ENCODE measurements at places on chromosomes 1 and 21.
A peak's percentile ranks its signal among the peaks of the same experiment; 100 is the strongest.

DNA sequence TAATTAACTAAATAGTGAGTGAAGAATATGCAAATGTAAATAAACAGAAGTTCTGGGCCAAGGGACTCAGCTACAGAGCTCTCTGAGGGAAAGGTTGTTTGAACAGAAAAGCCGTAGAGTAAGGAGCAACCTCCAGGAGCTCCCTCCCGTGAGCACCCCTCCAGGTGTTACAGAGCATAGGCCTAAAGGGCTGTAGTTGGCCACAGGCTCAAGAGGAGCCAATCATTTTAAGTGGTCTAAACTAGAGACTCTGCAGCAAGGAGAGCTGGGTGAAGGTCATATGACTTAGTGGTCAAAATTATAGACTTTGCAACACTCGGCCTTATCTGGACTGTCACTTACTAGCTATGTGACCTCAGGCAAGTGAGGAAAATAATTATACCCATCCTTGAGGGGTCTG, 19.1 kb upstream of the RXRG start:
- DNase-seq, result no peak

- DNase-seq, result peak; percentile 77
Measured at GRCh38 chr21:44949779-44950198, 10.0 kb downstream of the SLX9 start.

GRCh38 chr1:172069534-172069933, 228.2 kb downstream of the DNM3 start:
- no peak for DNase-seq

DNA sequence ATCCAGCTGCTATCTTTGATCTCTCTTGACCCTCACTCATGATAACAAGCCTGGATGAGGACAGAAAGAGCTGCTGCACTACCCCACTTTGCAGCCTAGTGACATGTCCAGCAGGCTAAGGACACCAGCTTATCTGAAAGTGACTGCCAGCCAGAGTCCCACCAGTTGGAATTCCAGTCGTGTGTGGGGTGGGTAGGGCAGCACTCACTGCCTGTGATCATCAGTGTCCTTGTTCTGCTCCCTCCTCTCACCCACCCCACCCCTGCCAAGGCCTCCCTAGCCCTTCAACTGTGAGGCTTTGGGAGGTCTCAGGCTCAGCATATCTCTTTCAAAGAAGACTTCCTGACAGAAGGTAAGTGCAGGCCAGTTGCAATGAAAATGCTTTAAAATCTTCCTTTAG, 15.5 kb upstream of the NMNAT2 start:
- DNase-seq, result no peak

GRCh38 chr1:4665456-4665855, 11.0 kb downstream of the AJAP1 start:
- DNase-seq, result no peak

DNA sequence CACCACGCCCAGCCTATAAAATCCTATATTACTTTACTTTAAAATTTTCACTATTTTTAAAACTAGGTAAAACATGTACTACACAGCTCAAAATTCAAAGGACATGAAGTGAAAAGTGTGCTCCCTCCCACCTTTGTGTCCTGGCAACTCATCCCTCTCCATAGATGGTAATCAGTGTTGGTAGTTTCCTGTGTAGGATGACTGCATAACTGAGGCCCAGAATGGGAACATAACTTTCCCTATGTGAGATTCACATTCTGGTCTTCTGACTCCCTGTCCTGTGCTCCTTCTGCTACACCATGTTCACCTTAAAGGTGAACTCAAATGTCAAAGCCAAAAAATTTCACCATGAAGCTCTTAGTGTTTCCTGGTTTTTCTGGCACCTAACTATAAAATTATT, 39.3 kb downstream of the XKR8 start:
- no peak for DNase-seq

DNA sequence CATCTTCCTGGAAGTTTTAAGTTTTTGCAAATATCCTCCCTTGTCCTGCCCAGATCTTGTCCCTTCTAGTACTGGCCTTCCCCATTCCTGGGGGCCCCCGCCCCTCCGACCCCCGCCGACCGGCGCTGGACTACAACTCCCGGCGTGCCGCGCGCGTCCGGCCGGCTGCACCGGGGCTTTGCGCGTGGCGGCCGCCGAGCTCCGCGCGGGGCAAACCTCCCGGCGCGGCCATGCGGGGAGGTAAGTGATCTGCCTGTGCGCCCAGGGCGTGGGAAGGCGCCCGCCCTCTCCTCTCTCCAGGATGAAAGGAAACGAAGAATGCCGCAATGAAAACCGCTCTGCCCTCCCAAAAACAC, 3.2 kb upstream of the SAMD13 start:
- DNase-seq, result peak; percentile 40

DNA sequence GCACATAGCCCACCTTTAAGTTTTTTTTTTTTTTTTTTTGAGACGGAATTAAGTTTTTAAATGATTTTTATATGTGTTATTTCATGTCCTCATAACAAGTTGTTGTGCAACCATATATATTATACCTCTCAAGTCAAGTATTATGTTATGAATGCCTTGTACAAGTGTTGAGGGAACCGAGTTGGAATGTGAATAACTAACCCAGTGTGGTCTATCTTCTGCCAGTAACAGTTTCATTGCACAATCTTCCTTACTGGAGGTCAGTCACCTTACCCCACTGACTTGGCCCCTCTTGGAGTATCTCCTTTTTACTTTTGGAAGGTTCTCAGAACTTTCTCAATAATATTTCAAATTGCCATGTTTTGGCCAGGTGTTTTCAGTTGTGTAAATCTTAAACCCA, 201.9 kb downstream of the CACNA1E start:
- DNase-seq, result no peak

DNA sequence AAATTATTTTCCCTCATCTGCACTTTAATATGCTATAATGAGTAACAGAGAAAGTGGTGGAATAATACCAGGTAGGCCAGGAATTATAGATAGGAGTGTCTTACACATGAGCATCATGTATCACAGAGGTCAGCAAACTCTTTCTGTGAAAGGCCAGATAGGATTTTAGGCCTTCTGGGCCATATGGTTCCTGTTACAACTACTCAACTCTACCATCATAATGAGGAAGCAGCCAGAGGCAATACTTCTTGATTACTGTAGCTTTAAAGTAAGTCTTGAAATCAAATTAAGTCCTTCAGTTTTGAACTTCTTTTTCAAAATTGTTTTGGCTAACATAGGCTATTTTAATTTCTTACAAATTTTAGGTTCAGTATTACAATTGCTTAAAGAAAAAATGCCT, 32.1 kb upstream of the IGSF3 start:
- DNase-seq, result no peak

- DNase-seq, result no peak
Measured at GRCh38 chr1:97877307-97877706, 43.5 kb downstream of the DPYD start.

DNA sequence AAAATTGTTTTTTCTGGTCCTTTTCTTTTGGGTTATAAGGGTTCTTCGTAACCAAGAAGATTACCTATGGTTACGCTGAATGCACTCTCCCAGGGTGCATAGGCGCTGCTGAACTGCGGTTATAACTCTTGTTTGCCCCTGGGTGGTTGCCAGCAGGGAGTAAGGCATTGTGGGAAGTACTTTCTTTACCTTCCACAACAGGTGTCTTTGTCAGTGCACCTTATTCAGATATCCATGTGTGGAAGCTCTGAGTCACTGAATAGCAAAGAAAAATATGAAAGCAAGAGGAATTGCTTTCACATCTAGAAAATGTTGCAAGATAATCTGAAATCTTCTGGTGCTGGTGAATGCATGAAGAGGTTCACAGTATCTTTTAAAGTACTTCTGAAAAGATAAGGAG, 124.4 kb upstream of the CACYBP start:
- no peak for DNase-seq

DNA sequence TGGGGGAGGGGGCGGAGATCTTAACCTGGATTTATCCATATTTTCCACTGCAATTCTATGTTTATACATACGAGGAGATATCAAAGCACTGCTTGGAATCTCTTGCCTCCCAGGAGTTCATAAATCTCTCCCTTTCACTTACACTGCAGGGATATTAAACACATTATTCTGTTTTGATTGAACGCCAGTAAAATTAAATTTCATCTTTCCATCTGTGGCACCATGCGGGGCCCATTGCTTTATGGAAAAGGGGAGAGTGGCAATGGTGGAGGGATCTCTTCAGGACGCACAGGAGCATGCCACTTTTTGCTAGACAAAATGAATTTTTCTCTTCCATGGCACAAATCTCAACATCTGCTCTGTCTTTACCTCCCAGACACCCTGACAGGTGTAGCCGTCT, 648.0 kb upstream of the PLXNA2 start:
- DNase-seq, result no peak

DNA sequence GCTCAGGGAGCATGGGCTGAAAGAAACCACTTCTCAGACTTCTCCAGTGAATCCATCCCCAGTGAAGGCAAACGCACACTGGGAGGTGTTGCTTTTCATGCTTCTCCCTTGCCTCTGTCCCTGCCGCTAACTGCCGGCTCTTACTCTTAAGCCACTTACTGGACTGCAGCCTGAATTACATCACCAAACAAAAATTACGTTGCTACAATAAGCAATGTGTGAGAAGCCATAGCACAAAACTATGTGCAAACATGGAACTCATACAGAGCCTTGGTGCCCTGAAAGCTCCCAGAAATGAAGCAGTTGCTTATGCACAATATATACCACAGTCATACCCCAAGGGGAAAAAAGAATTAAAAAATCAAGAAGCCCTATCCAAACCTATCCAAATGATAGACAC, 375.2 kb downstream of the KCNH1 start:
- DNase-seq, result no peak

DNA sequence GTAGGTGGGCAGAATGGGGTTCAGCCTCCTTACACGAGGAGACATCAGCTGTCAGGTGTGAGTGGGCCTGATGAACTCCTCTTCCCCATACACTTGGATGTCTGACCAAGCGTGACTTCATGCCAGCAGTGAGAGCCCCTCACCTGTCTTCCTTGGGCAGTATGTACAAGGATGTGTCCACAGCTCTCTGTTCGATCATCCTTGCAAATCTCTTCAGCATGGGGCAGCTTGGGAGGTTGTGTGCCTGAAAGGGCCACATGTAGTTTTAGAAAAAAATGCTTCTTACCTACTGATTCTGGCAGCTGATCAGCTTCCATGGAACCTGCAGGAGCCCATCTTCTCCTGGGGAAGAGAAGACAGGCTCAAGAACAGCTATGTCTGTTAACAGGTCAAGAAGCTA, 18.0 kb downstream of the ACP6 start:
- DNase-seq, result no peak

GRCh38 chr21:29638761-29639327, 301.0 kb downstream of the GRIK1 start:
- no peak for DNase-seq

DNA sequence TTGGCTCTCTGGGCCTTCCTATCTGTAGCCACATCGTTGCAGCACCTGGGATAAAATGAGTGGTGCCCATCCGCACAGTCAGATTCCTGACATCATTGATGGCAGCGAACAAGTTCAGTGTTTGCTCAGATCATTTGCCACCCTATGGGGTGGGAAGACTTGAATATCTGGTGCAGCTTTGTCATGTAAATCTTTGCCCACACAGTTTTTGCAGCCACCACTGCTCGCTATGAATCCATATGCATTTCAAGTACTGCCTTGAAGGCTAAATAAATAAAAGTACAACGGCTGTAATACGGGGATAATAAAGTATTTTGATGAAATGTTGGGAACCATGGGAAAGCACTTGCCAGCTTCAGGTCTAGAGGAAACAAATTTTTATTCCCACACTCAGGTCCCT, 56.3 kb upstream of the COA6 start:
- no peak for DNase-seq

DNA sequence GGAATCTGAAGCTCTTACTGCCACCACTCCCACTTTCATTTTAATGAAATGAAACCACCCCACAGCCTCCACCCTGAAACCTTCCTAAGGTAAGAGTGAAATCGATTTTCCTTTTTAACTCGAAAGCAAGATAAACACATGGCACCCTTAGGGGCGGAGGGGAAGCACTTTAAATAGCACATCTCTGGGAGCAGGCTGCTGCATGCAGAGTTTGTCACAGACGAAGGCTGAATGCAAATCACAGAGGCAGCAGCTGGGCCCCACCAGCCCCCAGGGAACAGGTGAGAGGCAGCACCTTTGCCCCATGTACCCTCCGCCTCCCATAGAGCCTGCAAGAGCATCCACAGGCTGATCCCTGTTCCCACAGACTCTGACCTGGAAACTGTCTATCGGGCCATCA, 60.0 kb upstream of the GRIK3 start:
- DNase-seq, result no peak

DNA sequence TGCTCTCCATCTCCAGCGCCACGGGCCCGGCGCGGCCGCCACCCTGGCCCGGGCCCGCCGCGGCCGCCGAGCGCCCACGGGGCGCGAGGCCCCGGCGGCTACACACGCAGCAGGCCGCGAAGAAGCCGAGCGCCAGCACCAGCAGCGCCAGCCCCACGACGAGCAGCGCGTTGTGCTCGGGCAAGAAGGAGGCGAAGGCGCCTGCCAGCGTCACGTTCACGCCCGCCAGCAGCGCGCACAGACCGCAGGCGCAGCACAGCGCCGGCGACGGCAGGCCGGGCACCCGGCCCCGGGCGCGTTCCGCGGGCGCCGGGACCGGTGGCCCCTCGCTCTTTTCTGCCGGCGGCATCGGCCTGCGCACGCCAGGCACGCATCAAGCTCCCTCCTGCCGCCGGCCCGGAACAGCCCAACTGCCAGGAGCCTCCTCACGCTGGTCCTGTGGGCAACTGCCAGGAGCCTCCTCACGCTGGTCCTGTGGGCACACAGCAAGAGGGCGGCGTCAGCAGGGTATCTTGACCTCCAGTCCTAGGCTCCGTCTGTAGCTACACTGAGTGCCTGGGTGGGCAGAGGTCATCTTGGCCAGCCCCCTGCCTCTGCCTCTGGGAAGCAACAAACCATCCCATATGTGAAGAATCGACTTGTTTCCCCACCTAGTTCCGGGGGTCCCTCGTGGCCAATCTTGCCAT, 18.1 kb downstream of the KNCN start:
- DNase-seq, result no peak

DNA sequence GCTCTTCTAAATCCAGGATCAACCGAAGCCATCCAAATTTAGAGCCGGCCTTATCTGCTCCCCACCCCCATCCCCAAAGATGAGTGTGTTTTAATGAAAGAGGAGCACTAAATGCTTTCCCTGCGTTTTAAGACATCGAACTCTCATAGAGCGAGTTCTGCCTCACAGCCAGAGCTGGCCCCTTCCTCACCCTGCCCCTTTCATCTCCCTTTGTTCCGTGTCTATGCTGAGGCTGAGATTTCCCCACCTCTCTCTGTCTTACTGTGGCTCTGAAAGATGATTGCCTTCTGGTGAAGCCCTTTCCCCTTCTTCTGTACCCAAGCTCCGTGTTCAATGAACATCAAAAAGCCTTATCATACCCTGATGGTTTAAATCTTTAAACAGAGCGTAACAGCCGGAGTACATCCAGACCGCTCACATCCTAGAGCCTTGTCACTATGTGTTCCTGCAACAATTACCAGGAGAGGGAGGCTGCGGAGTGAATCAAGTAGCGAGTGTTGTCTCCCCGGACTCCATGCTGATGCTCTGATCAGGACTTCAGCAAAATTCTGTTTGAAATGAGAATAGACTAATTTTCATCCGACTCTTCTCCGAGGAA, 110.1 kb downstream of the ZNF326 start:
- DNase-seq, result no peak

Data from activated CD4-positive, alpha-beta T cell treated with anti-CD3 and anti-CD28 coated beads, Interleukin-2, Interleukin-4, amounts not matched to agents 100 ng/mL and 50 ng/mL, durations not matched to agents 16 hours and 8 hours (primary cell).